ENCODE measurements at places on chromosomes 12 and 14. TPM values are rescaled to one million over a fixed set of nuclear protein-coding genes. Genes with fewer than 3 reads are reported as not detected.

Gene HCAR3
- total RNA-seq: not detected

GRCh38 chr12:78931466-78931990, 67.0 kb downstream of the SYT1 start:
- no peak for DNase-seq

Gene C12orf50
- total RNA-seq: 0.07 TPM

DNA sequence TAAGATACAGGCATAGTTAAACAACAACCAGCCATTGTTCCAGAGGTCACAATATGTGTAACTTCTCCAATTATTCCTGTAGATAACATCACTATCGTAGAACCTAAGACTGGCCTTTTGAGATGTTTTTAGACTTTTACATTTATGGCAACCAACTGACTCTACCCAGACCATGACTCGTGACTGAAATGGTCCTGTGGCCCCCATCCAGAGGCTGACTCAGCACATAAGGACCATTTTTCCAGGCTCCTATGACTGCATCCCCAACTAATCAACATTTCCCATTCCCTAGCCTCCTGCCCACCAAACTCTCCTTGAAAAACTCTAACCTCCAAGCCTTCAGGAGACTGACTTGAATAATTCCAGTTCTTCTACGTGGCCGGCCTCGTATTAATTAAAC, 52.6 kb upstream of the NID2 start:
- no peak for DNase-seq

Gene IGF1
- not detected for total RNA-seq

GRCh38 chr14:94114589-94115057, 4.1 kb downstream of the IFI27 start:
- no peak for DNase-seq

GRCh38 chr12:20601668-20602280, 93.4 kb upstream of the SLCO1C1 start:
- no peak for DNase-seq

GRCh38 chr14:94138251-94138650, 8.8 kb upstream of the IFI27L2 start:
- no peak for DNase-seq

Gene HIGD1C
- total RNA-seq: not detected

- DNase-seq: no peak
These were observed 29.4 kb downstream of the GNG2 start for GRCh38 chr14:51889851-51890250.

- DNase-seq: no peak
These were observed 1.6 kb downstream of the ART4 start for GRCh38 chr12:14841761-14842160.

GRCh38 chr12:108248011-108248410, 91.1 kb downstream of the CMKLR1 start:
- no peak for DNase-seq

- no peak for DNase-seq
These were observed 109.0 kb upstream of the ATP2B1 start for GRCh38 chr12:89817501-89818226.

DNA sequence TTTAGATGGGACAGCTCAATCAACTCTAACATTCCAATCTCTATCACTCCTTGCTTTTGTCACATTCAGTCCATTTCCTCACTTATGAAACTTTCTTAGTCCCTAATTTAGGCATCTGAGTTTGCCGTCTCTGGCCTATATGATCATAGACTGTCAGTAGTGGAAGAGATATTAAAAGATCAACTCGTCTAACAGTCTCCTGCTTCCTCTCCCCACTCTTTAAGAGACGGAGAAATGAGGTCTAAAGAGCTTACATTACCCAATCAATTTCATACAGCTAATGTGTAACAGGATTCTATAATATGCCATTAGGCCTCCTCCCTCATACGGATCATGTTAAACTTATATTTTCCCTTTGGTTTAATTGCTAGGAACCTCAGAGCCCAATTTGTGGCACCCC, 6.5 kb upstream of the ATP23 start:
- no peak for DNase-seq

Gene PTPN6
- 348 TPM for total RNA-seq

Gene C3AR1
- total RNA-seq: 0.25 TPM

GRCh38 chr12:125166041-125166440, 100.8 kb downstream of the AACS start:
- no peak for DNase-seq

DNA sequence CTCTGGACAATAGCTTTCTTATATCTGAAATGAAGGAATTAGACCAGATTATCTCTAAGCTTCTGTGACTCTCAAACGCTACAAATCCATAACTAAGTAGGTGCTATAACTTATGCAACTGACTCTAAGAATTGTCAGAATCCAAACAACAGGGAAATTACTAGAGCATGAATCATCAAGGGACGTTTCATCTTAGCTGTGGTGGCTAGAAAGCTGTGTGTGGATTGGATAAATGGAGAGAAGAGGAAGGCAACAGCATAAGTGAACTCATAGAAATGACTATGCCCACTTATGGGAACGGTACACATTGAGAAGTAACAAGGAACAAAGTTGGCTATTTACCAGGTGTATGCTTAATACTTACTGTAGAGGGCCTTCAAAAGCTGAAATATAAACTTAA, 96.0 kb upstream of the NEDD1 start:
- DNase-seq: no peak

Gene TTLL5
- total RNA-seq: 23.8 TPM

- DNase-seq: peak; percentile 57
These were observed 727 bp downstream of the LDHB start for GRCh38 chr12:21656905-21657325.

DNA sequence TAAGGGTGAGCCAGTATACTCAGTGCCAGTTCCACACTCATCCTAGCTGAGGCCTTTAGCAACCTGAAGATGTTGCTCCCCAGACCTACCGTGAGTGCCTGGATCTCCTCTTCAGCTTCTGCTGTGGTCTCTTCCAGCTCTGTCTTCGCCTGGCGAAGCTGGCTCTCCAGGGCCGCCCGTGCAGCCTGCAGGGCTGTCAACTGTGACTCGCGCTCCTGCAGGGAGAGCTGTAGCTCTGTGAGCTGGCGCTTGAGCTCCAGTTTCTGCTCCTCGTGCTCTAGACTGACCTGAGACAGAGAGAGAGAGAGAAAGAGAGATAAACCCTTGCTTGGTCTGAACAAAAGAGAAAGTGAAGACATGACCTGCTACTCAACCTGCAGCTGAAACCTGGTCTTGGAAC, 84.0 kb downstream of the PRKAB1 start:
- no peak for DNase-seq

Gene GLIPR1L1
- not detected for total RNA-seq

DNA sequence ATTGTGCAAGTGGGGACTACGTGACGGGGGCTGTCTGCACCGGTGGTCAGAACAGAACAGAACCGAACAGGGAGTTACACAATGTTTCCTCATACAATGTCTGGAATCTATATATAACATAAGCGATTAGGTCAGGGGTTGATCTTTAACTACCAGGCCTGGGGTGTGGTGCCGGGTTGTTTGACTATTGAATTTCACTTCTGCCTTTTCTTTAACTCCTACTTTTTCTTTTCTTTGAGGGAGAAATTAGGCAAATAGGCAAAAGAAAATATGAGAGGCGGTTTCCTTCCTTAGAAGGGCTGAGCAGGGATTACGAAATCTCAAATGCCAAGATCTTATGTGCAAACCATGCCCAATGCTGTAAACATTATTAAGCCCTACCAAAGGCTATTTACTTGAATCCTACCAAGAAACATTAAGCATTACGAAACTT, 140.3 kb downstream of the SLC38A6 start:
- no peak for DNase-seq

Gene TMEM260
- 11.9 TPM for total RNA-seq

- DNase-seq: no peak
These were observed 76.4 kb downstream of the FGD4 start for GRCh38 chr12:32475724-32476123.

GRCh38 chr14:32377046-32377646, 48.0 kb downstream of the AKAP6 start:
- no peak for DNase-seq

DNA sequence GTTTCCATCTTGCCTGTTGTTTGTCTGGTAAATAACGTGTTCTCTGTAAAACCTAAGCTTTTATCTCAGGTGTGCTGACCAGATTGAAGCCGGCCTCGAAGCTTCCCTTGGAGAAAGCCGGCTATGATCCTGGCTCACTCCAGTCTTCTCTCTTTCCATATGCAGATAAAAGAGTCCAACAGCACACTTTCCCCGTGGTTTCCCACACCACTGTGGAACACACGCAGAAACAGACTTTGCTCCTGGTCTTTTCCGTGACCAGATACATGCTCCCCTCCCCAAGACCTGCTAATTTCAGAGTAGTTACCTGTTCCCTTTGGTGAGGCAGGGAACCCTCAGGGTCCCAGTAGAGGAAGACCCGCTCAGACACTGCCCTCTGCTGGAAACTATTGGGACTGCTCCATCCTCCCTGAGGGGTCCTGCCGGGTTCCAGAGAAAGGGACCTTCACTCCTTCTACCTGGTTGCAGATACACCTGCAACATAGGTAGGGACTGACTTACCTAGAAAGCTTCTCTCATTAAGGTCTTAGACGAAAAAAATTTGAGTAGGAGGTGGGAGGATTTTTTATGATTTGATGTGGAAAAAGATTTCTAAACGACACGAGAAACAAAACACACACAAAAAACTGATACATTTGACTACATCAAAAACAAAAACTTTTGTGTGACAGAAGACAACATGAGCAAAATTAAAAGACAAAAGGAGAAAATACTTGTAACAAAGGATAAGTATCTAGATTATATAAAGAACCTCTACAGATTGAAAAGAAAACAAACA, 415.4 kb upstream of the CCDC196 start:
- peak; percentile 73 for DNase-seq

DNA sequence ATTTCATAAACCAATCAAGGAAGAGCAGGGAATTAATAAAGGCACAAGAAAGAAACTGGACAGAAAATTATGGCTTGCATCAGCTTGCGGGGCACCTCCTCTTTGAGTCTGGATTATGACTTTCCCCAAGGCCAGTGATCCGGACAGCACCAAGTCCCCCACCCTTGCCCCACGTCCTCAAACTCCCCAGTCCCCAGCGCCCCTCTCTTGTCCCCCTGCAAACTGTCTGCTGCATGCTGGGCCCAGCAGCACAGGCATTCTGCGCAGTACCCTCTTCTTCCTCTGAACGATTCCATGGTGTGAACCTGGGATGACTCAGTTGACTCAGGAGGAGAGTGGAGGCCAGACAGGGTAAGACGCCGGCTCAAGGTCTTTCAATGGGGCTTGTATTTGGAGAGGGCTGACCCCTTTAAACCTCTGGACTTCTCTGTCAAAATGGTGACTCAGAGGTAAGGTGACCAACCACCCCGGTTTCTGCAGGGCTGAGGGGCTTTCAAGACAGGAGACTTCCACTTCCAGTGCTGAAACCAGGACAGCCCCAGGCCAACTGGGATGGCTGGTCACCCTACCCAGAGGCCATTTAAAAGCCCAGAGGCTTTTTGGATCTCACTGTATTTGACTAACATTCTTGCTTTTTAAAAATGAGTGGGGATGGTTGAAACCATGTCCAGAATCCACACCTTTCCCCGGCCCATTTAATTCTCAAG, 13.5 kb downstream of the C14orf132 start:
- no peak for DNase-seq

Gene HRK
- total RNA-seq: not detected

Gene DNAI7
- 0.35 TPM for total RNA-seq

GRCh38 chr12:29726321-29726692, 57.4 kb downstream of the TMTC1 start:
- DNase-seq: no peak

Gene SDR9C7
- total RNA-seq: not detected

GRCh38 chr12:124774462-124775167, 89.0 kb downstream of the SCARB1 start:
- DNase-seq: peak; percentile 96

Gene BCL2L14
- 21.8 TPM for total RNA-seq

- DNase-seq: no peak
These were observed 104.0 kb downstream of the C14orf39 start for GRCh38 chr14:60381909-60382308.

- DNase-seq: no peak
These were observed 517.8 kb downstream of the C12orf50 start for GRCh38 chr12:87511371-87511770.

Gene AP5M1
- total RNA-seq: 23.3 TPM

GRCh38 chr12:8033153-8034044, 883 bp downstream of the FOXJ2 start:
- DNase-seq: peak; percentile 64

DNA sequence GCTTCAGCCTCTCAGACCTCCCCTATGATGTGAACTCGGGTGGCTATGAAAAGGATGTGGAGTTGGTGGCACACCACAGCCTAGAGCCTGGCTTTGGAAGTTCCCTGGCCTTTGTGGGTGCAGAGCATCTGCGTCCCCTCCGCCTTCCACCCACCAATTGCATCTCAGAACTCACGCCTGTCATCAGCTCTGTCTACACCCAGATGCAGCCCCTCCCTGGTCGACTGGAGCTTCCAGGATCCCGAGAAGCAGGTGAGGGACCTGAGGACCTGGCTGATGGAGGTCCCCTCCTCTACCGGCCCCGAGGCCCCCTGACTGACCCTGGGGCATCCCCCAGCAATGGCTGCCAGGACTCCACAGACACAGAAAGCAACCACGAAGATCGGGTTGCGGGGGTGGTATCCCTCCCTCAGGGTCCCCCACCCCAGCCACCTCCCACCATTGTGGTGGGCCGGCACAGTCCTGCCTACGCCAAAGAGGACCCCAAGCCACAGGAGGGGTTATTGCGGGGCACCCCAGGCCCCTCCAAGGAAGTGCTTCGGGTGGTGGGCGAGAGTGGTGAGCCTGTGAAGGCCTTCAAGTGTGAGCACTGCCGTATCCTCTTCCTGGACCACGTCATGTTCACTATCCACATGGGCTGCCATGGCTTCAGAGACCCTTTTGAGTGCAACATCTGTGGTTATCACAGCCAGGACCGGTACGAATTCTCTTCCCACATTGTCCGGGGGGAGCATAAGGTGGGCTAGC, 7.0 kb upstream of the RPS26 start:
- no peak for DNase-seq

DNA sequence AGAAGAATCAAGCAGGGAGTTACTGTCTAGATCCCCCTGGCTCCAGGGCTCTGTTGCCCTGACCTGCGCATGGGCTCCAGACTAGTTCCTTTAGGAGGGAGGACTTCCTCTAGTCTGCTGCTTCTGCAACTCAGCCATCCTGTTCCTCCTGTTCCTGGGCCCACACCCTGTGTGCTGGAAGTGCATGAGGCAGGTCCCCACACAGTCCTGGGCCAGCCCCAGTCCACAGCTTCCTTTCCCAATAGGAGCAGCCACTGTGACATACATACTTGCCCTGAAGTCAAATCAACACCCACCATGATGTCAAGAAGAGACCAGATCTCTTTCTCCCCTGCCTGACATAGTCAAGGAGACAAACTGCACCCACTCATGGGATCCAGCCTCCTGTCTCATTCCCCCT, 1.3 kb downstream of the SDR9C7 start:
- no peak for DNase-seq

Gene HOXC5
- not detected for total RNA-seq

DNA sequence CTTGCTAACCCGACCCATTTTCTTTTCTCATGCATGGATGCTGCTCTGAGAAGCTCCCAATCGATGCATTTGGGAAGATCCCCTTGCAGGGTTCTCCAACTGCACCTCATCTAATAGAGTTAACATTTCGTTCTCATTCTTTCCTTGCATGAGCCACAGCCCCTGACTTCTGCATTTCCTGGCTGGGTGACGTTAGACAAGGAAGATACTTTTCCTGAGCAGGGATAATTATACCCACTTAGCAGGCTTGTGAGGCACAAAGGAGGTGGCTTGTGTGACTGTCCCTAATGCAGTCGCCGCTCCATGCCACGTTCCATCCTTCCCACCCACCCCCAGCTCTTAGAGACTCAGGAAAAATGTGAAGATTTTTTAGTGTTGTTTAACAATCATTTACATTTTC, 195.1 kb downstream of the CHST11 start:
- no peak for DNase-seq

All from activated naive CD4-positive, alpha-beta T cell treated with anti-CD3 and anti-CD28 coated beads for 36 hours (primary cell).